EL (cell line): ENCODE measurements at places on chromosomes 5 and 9.

DNA sequence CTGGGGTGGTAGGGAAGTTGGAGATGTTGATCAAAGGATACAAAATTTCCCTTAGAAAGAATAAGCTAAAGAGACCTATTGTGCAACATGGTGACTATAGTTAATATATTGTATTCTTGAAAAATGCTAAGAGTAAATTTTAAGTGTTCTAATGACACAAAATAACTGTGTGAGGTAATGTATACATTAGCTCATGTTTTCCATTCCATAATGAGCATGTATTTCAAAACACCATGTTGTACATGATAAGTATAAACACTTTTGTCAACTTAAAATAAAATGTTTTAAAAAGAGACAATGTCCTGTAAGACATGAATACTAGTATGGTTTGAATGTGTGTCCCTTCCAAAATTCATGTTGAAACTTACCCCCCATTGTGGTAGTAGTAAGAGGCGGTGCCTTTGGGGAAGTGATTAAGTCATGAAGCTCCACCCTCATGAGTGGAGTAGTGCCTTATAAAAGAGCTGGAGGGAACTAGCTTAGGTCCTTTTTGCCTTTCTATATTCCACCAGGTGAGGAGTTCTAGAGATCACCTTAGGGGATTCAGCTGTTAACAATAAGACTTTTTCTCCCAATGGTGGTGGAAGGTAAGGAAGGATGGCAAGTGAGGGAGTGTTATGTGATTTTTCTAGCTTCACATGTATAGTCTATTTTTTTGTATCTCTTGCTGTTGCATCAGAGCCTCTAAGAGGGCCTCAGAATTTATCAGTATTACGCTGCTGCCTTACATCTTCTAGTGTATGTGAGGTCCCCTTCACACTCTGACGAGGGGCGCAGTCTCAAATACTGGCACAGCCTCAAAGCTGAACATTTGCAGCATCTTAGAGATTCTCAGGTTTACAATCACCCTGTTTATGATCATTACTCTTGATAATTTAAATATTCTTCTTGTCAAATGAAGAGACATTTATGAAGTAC lies 94.9 kb upstream of the NREP start:
- DNase-seq = no peak

- DNase-seq = peak; percentile 61
These were observed 48.2 kb downstream of the IL31RA start for GRCh38 chr5:55899344-55899743.

- DNase-seq = no peak
These were observed 154.5 kb downstream of the ARSB start for GRCh38 chr5:78830528-78831046.

DNA sequence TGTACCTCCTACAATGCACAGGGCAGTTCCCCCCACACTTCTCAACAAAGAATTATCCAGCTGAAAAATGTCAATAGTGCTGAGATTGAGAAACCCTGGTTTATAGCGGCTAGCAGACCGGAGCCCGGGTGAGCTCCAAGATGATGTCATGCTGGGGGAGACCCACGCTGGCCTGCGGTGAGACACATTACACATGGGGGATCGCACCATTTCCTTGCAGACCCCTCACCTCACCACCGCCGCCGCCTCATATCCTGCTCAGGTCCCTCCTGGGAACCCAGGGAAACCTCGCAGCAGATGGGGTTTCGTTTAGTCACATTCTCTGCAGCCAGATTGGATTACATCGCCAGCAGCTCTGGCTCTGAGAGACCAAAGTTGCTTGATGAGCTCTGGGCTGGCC lies 14.7 kb upstream of the TNC start:
- DNase-seq = no peak

GRCh38 chr9:114677418-114677817 lies 4.6 kb downstream of the TEX48 start:
- peak; percentile 100 for DNase-seq
